ENCODE measurements at places on chromosomes 5 and 9. TPM values are rescaled to one million over a fixed set of nuclear protein-coding genes. Genes with fewer than 3 reads are reported as not detected.

DNA sequence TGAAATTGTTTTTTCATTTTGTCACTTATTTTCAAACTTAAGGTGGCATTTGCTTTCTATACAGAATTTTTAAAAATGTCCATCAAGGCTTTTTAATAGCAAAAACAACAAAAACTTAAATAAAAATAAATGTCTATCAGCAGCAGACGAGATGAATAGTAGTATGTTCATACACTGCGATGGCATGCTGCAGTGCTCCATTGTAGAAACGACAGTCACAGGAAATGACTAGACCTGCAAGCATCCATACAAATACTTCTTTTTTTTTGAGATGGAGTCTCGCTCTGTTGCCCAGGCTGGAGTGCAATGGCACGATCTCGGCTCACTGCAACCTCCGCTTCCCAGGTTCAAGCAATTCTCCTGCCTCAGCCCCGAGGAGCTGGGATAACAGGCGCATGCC is 41.4 kb downstream of the COL23A1 start:
- no peak for DNase-seq

DNA sequence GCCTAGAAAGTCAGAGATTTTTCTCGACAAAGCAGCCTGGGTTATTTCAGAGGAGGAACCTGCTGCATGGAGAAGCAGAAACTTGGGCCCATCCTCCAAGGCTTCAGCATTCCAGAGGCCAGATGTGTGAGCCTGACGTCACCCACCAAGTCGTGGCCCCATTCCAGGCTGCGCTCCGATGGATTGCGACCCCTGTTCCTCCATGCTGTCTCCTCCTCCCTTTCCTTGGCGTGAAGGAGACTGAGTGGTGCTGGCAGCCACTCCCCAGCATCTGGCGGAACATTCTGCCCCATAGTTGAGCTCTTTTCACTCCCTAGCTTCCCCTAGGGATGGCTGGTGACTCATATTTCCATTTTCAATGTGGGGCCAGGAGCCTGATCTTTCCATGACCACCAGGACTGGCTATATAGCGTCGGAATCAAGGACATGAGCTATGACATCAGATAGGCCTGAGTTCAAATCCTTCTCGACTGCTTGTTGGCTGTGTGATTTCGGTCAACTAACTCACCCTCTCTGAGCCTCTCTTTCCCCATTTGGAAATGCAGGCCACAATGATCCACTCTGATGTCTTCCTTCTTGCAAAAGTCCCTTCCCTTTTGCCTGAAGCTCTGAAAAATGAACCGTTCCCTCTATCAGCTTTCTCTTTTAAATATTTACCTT is 24.5 kb upstream of the DUSP1 start:
- DNase-seq: no peak

GRCh38 chr5:172098046-172098445 is 90.0 kb downstream of the STK10 start:
- DNase-seq: no peak

- DNase-seq: no peak
Observed at GRCh38 chr5:43033841-43034590, 6.1 kb downstream of the ANXA2R start.

DNA sequence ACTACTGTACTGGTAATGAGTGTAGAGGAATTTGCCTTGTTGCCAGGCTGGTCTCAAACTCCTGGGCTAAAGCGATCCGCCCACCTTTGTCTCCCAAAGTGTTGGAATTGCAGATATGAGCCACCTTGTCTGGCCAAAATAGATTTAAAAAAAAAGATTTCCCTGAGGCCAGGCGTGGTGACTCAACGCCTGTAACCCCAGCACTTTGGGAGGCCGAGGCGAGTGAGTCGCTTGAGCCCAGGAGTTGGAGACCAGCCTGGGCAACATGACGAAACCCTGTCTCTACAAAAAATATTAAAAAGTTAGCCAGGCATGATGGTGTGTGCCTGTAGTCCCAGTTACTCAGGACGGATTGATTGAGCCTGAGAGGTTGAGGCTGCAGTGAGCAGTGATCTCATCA is 62.5 kb downstream of the IPO11 start:
- no peak for DNase-seq

The SPATA31A3 gene
- not detected for total RNA-seq
